ENCODE measurements at places on chromosomes 2 and 18.

- DNase-seq, result no peak
Measured at GRCh38 chr18:32318581-32318980, 128.7 kb downstream of the MEP1B start.

- DNase-seq, result no peak
Measured at GRCh38 chr2:119154076-119154475, 4.5 kb downstream of the C1QL2 start.

- DNase-seq, result no peak
Measured at GRCh38 chr2:28135324-28135723, 244.8 kb downstream of the BABAM2 start.

DNA sequence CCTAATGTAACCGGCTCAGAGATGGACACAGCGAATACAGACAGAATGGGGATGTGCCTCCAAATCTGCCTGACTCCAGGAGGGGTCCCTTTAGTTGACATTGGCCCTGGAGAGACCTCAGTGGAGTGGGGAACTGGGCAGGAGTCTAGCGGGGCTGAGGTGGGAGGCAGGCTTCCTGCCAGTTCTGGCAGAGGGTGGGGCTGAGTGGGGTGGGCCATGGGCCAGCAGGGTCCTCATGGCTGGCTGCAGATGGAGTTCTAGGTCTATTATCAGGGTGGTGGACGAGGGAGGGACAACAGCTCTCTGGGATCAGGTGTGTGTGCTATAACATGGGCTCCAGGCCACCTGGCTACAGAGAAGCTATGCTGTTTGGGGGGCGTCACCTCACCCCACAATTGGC is 21.1 kb downstream of the PROC start:
- DNase-seq, result no peak

DNA sequence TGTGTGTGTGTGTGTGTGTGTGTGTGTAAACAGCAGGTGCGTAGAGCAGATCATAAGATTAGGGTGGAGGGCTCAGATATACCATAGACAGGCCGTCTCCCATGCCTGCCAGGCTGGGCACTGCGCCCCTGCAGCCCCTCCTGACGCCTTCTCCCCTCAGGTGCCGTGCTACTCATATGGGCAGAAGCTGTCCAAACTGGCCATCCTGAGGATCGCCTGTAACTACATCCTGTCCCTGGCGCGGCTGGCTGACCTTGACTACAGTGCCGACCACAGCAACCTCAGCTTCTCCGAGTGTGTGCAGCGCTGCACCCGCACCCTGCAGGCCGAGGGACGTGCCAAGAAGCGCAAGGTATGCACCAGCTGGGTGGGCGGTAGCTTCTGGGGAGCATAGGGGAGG is 10.0 kb downstream of the ATOH8 start:
- DNase-seq, result no peak

- DNase-seq, result no peak
Measured at GRCh38 chr2:183227176-183227575, 102.9 kb downstream of the NUP35 start.

DNA sequence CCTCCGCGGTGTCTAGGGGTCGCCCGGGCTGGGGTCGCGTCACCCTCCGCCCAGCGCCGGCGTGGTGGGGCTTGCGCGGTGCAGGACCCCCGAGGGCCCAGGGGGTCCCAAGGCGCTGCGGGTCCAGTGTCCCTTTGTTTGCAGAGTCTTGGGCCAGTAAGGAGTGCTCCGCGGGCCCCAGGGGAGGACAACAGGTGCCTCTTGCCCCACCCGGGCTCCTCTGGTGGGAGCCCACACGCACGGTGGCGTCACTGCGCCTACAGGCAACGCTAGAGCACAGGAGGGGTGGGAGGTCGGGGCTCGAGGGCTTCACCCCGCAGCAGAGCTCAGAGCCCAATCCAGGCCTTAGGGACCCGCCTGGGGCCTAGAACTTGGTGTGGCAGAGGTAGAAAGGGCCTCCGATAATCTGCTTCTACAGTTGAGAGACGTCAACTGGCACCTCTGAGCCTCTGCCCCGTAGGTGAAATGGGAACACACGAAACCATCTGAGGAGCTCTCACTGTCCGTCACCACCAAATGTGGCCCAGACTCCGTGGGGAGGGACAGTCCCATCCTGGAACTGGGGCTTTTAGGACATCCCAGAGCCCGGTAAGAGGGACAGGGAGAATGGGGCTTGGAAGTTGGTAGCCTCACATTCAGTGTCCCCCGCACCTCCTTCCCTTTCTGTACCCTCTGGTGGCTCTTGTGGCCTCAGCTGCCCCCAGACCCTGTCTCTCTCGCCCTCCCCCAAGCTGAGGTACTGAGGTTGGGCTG is 1.4 kb downstream of the ARID5A start:
- no peak for DNase-seq

- DNase-seq, result peak; percentile 59
Measured at GRCh38 chr2:181457121-181457740, at the start of gene ITGA4. Gene ITGA4 (plus strand): TSS chr2:181457386. CDS start chr2:181457655, 269 bp downstream.

GRCh38 chr2:153986488-153987229 is 114.9 kb downstream of the GALNT13 start:
- DNase-seq, result peak; percentile 5

GRCh38 chr2:157159221-157159934 is 98.1 kb upstream of the GALNT5 start:
- DNase-seq, result no peak

DNA sequence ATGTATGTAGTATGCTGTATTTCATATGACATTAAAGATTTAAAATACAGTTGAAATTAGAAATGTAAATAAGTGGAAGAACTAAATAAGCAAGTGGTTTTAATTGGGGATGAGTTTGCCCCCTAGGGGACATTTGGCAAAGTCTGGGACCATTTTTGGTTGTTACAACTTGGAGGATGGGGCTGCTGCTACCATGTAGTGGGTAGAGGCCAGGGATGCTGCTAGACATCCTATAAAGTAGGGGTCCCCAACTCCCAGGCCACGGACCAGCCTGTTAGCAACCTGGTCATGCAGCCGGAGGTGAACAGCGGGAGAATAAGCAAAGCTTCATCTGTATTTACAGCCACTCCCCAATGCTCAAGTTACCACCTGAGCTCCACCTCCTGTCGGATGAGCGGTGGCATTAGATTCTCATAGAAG is 27.9 kb upstream of the ASNSD1 start:
- no peak for DNase-seq

- no peak for DNase-seq
Measured at GRCh38 chr2:173028671-173029070, 47.0 kb upstream of the MAP3K20 start.

- DNase-seq, result peak; percentile 49
Measured at GRCh38 chr2:86372641-86373502, 35.4 kb upstream of the REEP1 start.

GRCh38 chr2:3689998-3690748 is 13.2 kb upstream of the DCDC2C start:
- DNase-seq, result no peak

DNA sequence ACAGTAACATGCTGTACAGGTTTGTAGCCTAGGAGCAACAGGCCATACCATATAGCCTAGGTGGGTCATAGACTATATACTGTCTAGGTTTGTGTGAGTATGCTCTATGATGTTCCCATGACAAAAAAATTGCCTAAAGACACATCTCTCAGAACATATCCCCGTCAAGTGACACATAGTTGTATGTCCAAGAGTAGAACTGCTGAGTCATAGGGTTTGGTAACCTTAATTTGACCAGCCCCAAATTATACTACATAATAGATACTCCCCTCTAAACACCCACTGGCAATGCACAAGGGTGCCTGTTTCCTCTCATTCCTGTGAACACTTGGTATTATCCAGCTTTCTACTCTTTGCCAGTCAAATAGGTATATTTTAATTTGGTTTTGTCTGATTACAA is 161.6 kb downstream of the LCLAT1 start:
- DNase-seq, result no peak

DNA sequence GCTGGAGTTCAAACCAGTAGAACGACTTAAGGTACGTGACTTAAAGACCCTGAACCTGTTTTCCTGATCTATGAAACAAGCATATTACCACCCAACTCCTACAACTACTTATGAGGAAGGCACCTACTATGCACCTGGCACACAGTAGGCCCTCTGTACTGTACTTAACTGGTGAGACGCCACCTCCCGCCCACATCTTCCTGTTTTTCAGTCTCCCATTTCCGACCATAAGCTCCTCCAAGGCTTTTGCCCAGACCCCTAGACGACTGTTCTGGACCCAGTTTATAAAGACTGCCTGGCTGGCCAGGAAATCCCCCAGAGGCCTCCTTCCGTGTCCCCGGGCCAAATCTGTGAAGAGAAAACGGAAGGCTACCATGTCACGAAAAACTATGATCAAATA is 1.5 kb downstream of the GALNT14 start:
- no peak for DNase-seq

DNA sequence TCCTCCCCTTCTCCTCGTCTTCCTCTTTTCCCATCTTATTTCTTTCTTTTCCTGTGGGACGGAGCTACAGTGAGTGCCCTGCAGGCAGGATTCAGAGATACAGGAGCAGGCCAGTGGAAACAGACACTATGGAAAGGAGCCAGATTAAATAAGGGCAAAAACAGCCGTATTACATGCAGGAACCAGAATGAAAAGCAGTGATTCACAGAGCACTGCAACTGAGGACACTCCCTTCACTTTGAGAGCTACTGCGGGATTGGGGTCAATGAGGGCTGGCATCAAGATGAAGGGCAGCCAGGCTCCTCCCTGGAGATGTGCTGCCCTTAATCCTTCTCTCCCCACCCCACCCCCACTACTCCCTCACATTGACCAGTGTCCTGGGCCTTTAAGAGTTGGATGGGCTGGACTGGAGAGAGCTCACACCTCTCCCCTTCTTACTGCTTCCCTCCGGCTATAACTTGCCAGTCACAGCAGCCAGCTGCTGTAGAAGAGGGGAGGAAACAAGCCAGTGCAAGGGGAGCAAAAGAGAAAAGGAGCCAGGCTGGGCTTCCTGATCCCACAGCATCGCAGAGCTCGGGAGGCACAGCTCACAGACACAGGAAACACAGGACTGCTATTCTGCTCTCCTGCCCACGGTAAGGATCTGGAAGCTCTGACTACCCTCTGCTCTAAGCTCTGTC is at the start of gene PLCD4:
Gene PLCD4 (plus strand): TSS at position 464 of the 680 bp plus-strand sequence. CDS start 7,841 bp downstream, outside the sequence.
- DNase-seq, result peak; percentile 72

DNA sequence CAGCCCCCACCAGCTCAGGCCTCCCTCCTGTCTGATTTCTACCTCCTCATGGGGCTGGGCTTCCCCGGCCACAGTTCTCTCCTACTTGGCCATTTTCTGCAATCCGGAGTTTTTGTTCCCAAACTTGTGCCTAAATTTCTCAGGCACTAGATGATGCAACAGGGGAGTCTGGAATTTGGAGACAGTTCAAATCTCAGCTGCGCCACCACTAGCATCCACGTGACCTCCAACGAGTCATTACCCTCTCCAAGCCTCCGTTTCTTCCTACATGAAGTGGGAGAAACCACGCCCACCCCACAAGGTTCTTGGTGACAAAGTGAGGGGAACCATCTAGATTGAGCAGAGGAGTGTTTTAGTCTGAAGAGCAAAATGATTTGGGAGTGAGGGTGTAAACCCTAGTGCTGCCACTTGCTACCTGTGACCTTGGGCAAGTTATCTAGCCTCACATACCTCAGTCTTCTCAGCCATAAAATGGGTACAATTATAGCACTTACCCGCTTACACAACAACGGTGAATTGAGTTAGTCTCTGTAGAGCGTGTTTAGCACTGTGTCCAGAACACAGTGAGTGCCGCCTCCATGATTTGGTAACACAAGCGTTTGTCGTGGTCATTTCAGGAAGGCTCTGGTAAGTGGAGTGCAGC is 61.4 kb upstream of the ASAP2 start:
- no peak for DNase-seq

GRCh38 chr2:181130686-181131085 is 150.3 kb downstream of the UBE2E3 start:
- no peak for DNase-seq

DNA sequence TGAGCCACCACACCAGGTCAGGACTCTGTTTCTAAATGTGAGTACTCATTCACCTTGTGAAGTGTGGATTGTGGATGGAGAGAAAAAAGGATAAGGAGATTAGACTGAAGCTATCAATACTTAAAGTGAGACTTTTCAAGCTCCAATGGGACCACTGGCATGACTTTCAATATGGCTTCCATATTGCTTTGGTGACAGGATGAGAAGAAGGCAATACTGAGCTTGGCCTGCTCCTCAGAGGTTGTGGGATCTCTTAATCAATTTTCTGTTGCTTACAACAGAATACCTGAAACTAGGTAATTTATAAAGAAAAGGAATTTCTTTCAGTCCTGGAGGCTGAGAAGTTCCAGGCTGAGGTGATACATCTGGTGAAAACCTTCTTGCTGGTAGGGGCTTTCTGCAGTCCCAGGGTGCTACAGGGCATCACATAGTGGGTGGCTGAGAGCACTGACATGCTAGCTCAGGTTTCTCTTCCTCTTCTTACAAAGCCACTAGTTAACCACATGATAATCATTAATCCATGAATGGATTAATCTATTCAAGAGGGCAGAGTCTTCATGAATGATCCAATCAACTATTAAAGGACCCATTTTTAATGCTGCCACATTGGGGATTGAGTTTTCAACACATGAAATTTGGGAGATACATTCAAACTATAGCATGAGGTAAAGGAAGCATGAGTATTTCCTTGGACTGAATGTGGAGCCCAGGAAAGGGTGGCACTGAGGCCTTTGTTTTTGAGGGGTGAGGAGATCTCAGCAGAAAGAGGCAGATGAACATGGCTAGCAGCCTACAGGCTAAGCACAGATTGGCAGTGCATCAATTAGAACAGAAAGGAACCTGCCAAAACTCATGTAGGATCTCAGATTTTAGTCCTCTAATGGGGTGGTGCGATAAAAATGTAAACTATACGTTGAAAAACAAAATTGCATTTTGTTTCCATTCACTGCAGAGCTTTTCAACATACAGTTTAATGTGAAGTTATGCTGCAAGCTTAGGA is 274.5 kb downstream of the PIK3C3 start:
- DNase-seq, result no peak

GRCh38 chr2:12217175-12217574 is 470.7 kb downstream of the LPIN1 start:
- DNase-seq, result no peak

GRCh38 chr2:175446201-175446600 is 264.7 kb upstream of the ATP5MC3 start:
- no peak for DNase-seq

DNA sequence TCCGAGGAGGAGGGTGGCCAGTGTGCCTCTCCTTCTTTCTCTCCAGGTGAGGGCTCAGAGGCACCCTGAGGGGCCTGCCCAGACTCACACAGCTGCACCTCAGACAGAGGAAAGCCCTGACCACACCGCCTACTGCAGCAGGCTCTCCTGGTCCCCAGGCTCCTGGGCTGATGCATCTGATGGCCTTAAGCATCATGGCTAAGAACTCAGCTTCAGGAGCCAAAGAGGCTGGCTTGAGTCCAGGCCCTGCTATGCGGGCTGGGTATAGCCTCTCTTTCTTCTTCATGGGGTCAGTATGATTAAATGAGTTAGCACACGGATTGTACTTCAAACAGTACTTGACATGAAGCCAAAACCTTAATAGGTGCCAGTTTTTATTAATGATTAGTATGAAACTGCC is 89.6 kb downstream of the TGFA start:
- no peak for DNase-seq
